LoVo (cell line): ENCODE measurements at places on chromosomes 16 and 17.

DNA sequence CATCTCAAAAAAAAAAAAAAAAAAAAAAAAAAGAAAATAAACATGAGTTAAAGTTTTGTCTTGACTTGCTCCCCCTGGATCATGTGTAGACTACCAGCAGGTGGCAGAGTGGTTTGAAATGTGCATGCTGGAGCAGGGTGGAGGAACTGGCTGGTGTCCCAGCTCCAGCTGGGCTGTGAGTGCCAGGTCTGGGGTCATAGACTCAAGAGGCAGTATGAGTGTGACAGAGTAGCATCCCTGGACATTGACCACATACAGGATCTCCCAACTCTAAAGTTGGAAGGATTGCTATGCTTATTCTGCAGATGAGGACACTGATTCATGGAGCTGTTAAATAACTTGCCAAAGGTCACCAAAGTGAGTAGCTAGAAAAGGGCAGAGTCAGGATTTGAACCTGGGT is 198.0 kb upstream of the MPHOSPH6 start:
- no peak for DNase-seq

GRCh38 chr16:55479430-55480140 is 587 bp downstream of the MMP2 start:
- DNase-seq, result no peak

DNA sequence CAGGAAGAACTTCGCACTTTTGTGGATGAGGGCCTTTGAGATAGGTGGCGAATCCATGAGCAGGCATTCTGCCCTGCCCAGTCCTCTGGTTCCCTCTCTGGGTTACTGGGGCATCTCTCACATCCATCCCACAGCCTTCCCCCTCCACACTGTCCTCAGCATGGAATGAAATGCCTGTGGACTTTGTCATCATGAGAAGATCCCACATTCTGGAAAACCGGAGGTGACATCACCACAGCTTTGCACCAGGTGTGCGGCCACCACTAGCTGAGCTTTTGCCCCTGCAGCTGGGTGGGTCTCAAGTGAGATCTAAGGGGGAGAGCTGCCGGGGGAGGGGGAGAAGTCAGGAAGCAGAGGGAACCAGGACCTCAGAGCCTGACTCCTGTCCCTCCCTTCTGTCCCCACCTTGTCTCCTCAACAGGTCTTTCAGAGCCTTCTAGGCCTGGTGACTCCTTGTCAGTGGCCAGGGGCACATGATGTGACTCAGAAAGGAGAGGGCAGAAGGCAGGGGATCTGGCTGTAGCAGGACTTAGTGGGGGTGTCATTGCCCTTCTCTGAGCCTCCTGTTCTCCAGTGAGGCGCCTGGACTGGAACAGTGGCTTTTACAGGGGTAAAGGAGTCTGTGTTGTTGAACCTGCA is 40.0 kb upstream of the DLX4 start:
- peak; percentile 26 for DNase-seq

DNA sequence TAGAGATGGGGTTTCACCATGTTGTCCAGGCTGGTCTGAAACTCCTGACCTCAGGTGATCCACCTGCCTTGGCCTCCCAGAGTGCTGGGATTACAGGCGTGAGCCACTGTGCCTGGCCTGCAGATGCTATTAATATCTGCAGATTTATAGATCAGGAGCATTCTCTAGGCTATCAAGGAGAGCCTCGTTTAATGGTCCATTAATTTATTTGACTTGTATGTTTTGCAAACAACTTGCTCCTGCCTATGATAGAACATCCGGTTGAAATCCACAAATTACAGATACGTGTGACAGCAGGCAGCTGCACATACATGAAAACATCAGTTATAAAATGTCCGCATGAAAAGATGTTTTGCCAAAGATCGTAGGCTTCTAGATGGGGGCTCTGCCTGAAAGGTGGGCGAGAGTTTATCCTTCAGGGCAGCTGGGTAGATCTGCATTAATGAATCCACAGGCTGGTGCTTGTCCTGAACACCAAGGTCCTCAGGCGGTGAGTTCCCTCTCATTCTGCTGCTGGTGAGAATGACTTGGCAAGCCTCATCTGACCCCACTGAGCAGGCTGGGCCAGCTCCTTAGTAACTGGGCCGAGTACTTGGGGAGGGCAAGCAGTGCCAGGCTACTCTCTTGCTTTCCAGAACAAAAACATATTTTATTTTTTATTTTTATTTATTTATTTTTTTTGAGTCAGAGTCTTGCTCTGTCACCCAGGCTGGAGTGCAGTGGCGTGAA is 37.1 kb upstream of the MGAT5B start:
- no peak for DNase-seq

DNA sequence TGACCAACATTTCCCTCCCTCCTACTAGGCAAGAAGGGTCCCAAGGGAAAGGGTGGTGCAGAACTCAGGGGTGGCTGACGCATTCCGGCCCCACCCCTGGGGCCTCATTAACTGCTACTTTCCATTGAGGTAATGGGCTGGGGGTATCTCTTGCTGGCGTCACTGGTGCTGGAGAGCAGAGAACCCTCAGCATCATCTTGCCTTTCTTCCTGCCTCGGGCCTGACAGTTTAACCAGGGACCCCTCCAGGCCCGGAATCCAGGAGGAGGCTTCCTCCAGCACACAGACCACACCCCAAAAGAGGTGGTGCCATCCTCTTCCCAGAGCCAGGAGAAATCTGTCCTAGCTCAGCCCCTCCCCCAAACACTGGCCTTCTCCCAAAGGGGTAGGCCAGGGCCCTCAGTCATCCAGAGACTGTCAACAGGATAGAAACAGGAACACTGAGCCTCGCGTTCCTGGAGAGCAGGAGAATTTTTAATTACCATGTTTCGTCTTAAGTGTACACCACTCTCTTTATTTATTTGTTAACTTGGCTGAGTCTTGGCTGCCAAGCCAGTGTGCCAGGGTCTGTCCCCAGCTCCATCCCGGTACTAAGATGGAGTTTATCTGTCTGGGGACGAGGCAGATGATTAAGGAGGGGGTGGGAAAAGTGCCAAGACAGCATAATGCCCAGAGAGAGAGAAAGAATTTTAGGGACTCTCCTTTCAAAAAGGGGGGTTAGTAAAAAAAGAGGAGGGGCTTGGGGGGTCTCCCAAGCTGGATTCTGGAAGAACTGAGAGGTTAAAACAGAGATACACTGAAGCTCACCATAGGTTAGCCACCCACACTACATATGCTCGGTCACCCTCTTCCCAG is 5.1 kb downstream of the ETV4 start:
- DNase-seq, result no peak
